Right atrium auricular region (tissue), 2 donors: ENCODE measurements at places on chromosomes 12 and 14.

- no peak for DNase-seq
These were observed 190.1 kb downstream of the FOXN3 start for GRCh38 chr14:89226801-89227495.

- no peak for DNase-seq
These were observed 134.0 kb upstream of the CPSF6 start for GRCh38 chr12:69105101-69105962.

DNA sequence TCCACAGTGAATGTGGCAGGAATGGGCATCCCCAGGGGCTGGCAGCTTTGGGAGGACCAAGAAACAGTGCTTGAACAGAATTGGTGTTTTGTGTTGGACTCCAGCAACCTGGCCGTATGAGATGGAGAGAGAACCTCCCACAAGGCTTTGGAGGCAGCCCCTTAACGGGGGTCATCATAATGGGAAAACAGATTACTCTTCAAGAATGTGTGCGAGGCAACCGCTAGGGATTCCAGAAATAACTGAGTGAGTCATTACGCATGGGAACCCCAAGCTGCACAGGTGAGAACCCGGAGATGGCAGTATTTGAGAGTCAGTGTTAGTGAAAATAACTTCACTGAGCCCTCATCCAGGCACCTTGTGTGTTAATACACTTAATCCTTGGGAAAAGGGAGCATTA, 567.8 kb upstream of the TBX3 start:
- DNase-seq: no peak

- no peak for DNase-seq
These were observed 5.5 kb downstream of the CEBPE start for GRCh38 chr14:23113431-23114119.

DNA sequence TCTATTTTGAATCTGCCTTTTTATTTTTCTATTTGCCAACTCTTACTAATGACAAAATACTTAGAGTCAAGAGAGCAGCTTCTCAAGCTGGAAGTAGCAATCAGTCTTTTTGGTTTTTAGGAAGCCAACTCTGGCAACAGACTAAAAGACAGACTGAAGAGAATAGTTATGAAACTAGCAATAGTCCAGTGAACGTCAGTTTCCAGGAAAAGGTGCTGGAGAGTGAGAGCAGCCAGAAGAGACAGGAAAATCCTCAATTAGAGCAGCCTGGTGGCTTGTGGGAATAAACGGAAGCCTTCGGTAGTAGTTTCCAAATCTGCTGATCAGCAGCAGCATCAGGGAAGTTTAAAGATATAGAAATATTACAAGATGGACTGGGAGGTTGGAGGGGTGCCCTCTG, 27.1 kb downstream of the ATG14 start:
- no peak for DNase-seq

GRCh38 chr14:101972126-101972866, 7.9 kb downstream of the DYNC1H1 start:
- peak; percentile 96 for DNase-seq

GRCh38 chr14:58501214-58501816, 73.8 kb downstream of the KIAA0586 start:
- no peak for DNase-seq

DNA sequence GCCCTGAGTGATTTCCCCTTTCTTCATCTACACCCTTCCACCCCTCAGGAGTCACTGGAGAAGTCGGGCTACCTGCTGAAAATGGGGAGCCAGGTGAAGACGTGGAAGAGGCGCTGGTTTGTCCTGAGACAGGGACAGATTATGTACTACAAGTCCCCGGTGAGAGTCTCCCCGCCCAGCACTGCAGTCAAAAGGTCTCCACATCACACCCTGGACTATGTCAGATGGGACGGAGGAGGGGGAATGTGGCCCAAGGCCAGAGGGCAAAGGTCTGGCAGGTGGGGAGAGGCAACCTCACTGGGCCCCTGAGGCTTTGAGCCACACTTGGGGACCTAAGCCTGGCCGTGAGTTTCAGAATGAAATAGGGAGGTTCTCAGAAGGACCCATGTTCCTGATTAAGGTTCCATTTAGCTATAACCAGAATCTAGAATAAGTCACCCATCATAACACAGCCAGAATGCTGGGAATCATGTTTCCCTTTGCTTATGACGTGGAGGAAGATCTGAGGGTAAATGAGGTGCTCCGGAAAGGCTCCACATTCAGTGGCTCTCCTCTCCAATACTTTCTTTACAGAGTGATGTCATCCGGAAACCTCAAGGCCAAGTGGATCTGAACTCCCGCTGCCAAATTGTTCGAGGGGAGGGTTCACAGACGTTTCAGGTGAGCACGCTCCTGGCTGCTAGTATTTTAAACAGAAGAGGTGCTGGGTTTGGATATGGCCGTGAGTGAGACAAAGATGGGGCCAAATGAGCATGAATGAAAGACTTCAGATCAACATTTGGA, 26.6 kb downstream of the PIGH start:
- no peak for DNase-seq

GRCh38 chr12:96238336-96239047, 44.3 kb downstream of the ELK3 start:
- no peak for DNase-seq

GRCh38 chr12:131947482-131948027, 2.2 kb upstream of the EP400 start:
- peak; percentile 58 for DNase-seq

- no peak for DNase-seq
These were observed 110.7 kb downstream of the ZNF664 start for GRCh38 chr12:124083708-124084107.

GRCh38 chr14:22188318-22188717, 400.7 kb downstream of the DAD1 start:
- DNase-seq: no peak

- DNase-seq: no peak
These were observed 287.4 kb downstream of the SYT1 start for GRCh38 chr12:79151956-79152355.

- DNase-seq: no peak
These were observed 111.6 kb downstream of the HECTD4 start for GRCh38 chr12:112270673-112271072.

DNA sequence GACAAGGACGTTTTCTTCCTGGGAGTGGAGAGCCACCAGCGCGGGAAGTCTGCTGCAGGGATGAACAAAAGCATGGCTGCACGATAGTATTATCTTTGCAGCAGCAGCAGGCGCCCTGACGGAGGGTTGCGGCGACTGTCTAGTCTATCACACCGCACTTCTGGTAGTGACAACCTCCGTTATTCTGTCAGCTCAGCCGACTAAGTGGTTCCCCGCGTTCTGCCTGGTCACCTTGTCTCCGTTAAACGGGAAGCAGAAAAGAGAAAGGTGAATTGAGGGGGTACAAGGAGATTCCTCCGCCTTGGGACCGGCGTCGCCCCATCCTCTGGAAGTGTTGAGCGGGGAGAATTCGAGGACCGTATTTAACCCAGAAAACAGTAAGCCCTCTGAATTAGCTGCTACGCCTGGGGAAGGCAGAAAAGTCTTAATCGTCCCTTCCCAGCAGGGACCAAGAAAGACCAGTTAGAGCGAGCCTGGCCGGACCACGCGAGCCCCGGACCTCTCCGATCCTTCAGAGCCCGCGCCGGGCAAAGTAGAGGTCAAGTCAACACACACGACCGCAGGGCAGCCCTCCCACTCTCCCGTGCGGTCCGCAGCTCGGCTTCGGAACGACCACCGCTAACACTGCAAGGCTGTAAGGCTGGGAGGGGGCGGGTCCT, 536 bp upstream of the DAAM1 start:
- DNase-seq: peak; percentile 67

DNA sequence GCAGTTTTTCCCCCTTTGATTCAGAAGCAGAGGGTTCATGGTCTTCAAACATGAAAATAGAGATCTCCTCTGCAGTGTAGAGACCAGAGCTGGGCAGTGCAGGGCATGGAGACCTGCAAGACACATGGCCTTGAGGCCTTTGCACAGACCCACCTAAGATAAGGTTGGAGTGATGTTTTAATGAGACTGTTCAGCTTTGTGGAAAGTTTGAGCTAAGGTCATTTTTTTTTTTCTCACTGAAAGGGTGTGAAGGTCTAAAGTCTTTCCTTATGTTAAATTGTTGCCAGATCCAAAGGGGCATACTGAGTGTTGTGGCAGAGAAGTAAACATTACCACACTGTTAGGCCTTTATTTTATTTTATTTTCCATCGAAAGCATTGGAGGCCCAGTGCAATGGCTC, 185.1 kb downstream of the MSRB3 start:
- no peak for DNase-seq

DNA sequence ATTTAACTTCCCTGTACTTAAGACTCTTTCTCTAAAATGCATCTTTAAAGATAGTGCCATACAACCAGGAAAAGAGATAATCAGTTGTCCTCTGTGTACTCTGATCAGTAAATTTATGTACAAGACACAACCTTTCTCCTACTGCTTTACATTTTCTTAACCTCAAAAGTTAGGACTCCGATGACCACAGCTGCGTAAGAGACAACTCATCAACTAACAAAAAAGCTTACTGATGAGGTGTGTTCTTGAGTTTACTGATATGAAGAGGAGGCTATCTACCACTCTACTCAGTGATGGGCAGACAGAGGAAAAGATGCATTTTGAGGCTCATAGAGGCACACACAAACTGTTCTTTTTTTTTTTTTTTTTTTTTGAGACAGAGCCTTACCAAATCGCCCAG, 71.4 kb upstream of the HIF1A start:
- DNase-seq: no peak

DNA sequence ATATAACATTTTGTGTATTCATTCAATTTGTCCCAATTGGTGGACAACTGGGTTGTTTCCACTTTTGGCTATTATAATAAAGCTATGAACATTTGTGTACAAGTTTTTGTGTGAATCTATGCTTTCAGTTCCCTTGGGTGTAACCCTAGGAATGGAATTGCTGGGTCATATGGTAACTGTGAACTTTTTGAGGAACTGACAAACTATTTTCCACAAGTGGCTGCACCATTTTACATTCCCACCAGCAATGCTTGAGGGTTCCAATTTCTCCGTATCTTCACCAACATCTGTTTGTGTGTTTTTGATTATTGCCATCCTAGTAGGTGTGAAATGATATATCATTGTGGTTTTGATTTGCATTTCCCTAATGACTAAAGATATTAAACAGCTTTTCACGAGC, 13.0 kb downstream of the LPCAT3 start:
- no peak for DNase-seq

DNA sequence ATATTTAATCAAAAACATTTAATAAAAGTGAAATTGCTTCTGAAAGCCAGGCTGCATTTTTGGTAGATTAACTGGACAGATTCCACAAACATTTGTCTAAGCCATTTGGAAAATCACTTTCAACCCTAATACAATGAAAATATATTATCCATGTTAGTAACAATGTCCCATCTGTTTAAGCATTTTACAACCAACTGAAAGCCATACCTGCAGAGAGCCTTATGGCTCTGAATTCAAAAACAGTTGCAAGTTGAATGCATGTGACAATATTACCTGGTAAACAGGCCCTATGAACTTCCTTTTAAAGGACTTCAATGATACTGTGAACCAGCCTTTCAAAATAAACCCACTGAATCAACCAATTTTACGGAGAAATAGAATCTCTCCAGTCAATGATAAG, 468.1 kb downstream of the BTG1 start:
- DNase-seq: no peak

DNA sequence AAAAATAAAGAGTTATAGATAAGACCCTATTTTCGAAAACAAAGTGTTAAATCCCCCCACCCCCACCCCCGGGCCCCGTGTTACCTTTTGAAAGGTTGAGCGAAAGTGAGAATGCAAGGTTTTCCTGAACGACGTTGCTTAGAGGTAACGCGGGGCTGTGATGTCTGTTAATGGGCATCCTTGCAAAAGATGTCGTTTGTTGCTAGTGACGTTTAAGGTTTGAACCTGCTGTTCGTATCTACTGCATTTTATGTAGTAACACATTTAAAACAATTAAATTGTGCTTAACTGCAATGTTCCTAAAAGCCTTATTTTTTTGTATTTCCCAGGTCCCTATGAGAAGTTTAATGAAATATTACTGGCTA, 1.2 kb downstream of the CPSF6 start:
- no peak for DNase-seq

DNA sequence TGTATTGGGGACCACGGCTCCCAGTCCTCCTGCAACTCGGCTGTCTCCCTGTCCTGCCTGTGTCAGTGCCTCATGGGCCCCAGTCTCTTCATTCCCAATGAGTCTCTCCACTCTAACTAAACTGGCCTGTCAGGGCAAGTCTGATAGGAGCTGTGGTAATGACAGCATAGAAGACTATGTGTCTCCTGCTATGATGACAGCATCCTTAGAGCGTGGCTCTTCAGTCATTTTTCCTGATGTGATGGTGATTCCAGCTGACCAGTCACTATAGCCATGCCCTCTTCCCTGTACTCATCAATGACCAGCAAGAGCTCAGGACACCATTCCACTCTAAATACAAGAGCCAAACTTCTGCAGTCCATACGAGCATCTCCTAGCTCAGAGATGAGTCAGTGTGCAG, 339.8 kb downstream of the PCNX1 start:
- DNase-seq: no peak

DNA sequence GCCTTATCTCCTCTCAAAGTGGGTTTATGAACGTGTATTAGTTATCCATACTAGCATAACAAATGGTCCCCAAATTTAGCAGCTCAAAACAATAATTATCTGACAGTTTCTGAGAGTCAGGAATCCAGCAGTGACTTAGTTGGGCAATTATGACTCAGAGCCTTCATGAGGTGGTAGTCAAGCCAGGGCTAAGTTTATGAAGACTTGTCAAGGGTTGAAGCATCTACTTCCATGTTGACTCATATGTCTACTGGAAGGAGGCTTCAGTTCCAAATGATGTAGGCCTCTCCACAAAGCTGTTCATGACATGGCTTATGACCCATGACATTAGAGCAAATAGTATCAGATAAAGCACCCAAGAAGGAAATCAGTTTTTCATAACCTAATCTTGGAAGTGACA, 73.2 kb downstream of the IPO8 start:
- no peak for DNase-seq

DNA sequence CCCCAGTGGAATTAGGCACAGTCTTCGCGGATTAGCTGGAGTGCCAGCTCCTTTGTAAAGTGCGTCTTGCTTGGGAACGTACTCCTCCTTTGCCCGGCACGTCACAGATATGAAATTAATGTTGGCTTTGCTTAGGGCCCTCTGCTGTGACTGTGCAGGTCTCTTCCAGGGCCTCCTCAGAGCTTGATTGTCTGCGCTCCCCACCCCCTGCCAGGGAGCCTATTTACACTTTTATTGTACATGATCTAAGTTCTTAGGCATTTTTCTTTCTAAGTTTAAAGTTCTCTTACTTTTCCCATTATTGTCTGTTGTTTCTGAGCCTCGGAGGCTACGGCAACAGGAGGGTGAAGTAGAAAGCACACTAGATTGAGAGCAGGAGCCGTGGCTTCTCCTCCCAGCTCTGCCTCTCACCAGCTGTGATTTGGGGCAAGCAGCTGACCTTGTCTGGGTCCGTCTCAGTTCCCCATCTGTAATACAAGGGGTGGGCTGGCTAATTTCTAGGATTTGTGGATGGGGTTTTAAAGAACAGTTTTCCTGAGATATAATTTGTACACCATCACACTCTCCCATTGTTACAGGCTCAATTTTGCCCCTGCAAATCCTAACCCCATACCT, 81.8 kb downstream of the TSPAN9 start:
- no peak for DNase-seq

- no peak for DNase-seq
These were observed 33.9 kb upstream of the NAV3 start for GRCh38 chr12:77796775-77797174.

- DNase-seq: no peak
These were observed 1.4 kb downstream of the ZFYVE1 start for GRCh38 chr14:73025544-73025943.
